A549 (cell line): ENCODE measurements at places on chromosomes 2 and 18.
A peak's percentile ranks its signal among the peaks of the same experiment; 100 is the strongest.

- peak; percentile 44 for DNase-seq
Observed at GRCh38 chr18:63505566-63506335, 29.0 kb downstream of the SERPINB5 start.

- DNase-seq: peak; percentile 41
Observed at GRCh38 chr2:10157293-10157692, 34.8 kb downstream of the RRM2 start.

DNA sequence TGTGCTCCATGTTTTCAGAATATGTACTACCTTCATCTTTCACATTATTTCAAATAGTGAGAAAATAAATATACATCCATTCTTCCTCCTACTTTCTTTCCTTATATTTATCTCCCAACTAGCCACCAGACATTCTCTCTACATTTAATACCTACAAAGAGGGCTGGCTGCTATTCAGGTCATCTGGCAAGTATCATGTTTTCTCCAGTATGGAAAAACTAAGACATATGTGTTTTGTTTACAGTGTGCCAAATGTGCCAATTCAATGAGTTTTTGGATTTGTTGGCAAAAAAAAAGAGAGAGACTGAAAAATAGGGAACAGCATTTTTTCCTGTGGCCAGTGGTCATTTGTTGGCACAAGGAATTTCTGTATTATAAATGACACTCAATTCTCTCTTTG is 1207.3 kb downstream of the DPP10 start:
- DNase-seq: no peak

GRCh38 chr2:48941456-48941855 is 185.9 kb upstream of the LHCGR start:
- no peak for DNase-seq

DNA sequence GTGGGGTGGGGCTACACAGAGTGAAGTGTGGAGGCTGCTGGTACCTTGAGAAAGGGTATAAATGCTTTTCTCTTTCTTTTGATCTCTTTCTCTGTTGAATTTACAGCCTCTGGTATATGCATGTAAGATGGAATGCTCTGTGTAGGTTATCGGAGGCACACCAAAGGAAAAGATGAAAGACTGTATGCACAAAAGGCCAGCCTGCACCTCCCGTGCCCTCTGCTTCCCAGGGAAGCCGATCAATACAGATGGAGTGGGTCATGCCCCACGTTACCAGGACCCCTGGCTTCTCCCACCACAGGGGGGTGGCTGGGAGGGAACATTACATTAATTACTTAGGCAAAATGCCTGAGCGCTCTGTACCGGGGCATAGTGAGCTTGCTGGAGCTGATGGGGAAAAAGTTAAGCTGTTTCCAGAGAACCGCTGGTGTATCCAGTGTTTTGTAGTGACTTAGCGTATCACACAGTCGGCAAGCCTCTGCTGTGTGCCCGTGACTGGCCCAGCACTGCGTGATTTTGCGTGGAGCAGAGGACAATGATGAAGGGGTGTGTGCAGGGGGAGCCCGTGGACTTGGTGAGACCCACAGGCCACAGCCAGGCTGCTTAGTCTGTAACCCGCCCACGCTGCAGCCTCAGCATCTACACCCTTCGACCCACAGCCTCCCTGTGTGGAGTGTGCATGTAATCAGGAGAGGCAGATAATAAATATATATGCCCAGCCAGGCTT is 8.0 kb downstream of the ALLC start:
- DNase-seq: no peak
